Activated T-helper 1 cell treated with anti-CD3 and anti-CD28 coated beads, Interleukin-12 subunit alpha, Interleukin-12 subunit beta, Interleukin-2, Interleukin-4 antibody, amounts not matched to agents 30 ng/mL and 10 ng/mL and 1 ng/mL, durations not matched to agents 14 hours and 24 hours and 36 hours (primary cell): ENCODE measurements at places on chromosomes 16 and 17.

DNA sequence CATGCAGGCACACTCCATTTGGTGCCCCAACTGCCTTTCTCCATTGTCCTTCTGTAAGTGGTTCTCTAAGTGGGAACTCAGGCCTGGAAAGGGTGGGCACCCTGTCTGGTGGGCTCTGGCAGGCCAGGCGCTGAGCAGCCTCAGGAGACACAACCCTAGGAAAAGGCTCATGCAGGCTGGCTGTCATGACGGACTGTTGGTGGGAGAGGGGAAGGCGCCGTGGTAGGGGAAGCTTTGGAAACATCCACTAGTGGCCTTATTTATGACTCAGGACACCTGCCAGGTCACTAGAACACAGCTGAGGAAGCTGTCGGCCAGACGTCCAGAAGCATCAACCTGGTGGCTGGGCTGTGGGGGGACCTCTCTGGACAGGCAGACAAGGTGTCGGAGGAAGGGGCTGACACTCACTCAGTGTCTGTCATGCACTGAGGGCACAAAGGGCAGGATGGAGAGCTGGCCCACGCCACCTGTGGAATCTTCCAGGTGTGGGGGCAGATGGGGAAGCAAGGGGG is 216.0 kb downstream of the SEC14L1 start:
- DNase-seq = no peak

DNA sequence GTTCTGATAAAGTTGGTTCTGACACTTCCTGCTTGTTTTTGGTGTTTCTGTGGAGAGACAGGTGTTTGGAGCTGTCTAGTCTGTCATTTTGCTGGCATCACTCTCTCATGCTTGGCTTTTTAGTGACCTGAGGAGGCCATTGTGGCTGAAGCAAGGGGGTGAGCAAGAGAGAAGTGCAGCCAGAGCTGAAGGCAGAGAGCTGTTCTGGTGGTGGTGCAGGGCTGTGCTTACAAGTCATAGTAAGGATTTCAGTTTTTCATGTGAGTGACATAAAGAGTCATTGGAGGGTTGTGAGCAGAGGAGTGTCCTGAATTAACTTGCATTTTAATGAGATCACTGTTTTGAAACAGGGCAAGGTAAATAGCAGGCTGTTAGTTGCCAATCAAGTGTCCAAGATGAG is 97.5 kb downstream of the CHD9 start:
- DNase-seq = no peak

DNA sequence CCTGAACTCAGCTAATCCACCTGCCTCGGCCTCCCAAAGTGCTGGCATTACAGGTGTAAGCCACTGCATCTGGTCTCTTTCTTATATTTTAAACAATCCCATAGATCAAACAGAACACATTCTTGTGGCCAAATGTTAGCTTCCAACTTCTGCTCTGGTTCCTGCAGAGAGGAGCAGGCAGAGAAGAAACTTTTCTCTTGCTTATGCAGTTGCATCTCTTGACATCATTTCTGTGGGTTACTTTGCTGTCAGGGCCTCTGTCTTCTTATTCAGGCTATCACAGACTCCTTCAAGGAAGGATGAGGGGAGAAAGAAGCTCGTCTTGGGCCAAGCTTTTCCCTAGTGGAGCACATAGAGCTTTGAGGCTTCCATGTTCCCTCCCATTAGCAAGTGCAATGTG is 7.8 kb downstream of the HSD17B2 start:
- DNase-seq = no peak

DNA sequence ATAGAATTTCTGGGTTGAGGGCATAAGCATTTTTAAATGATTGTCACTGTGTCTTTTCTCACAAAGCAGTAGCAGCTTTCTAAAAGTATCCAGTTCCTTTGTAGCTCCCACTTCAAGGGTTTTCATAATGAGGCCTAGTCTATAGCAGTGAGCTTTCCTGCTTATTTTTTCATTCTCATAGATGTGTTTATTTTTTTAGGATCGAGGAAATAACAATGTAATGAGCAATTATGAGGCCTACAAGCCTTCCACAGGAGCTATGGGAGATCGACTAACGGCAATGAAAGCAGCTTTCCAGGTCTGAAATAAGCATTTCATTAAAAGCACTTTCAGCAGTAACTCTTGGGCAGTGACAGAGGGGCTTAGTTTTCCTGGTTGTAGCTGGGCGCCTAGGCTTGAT is 10.6 kb upstream of the PSMC5 start:
- no peak for DNase-seq

DNA sequence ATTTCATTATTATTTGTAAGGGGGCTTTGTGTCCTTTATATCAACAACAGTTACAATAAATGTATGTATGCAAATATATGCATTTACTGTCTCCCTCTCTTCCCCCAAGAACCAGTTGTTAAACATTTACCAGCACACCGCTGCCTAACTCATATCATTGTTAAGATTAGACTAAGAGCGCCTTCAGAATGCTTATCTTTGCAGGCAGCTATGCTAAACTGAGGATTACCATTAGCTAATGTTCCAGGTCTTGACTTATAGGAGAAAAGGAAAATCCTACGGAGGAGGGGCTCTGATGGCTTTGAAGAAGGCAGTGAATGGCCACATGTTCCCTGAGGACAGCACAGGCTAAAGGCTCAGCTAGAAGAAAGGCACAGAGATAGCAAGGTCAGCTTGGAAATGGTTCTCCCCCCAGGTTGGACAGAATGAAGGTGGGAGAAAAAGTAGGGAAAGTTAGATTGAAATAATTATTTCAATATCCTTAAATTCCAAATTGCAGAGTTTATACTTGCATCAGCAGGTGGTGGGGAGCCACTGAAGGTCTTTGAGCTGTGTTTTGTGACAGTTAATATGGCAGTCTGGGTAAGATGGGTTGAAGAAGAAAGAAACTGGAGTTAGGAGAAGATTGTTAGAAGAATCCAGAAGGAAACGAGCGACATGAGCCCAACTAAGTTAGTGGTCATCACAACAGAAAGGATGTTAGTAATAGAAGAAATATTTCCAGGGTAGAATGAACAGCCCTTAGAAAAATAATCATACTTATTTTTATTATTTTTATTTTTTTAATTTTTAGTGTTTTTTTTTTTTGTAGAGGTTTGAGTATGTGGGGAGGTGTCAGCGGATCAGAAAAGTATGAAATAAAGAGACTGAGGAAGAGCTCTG is 87.0 kb upstream of the MAF start:
- no peak for DNase-seq

- DNase-seq = no peak
These were observed 9.8 kb upstream of the NAT9 start for GRCh38 chr17:74785981-74786360.

DNA sequence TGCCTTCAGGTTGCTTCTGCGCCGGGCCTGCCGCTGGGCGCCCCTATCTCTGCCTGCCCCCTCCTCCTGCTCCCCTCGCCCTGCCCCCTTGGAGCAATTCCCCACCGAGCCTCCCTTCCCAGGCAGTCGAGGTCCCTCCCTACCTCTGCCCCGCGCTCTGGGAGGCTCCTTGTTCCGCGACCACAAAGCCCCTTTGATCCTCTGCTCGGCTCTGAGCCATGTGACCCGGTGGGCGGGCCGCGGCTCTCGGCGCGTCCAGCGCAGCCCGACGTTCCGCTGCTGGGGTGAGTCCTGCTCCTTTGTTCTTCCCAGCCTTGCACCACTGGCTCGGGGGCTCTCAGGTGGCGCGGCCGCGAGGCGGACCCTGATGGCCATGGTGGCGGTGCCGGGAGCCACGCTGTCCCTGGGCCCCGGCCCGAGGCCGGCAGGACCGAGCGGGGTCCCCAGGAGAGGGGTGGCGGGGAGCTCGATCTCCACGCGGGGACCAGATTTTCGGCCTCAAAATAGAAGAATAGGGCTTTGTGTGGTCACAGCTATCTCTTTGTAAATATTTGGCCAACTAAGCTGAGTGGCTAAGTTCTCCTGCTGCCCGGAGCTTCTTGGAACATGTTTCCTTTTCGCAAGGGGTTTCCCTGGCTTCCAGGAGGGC is 310.6 kb downstream of the SEC14L1 start:
- peak; percentile 68 for DNase-seq

- no peak for DNase-seq
These were observed 178.2 kb downstream of the TMEM132E start for GRCh38 chr17:34757611-34758010.

DNA sequence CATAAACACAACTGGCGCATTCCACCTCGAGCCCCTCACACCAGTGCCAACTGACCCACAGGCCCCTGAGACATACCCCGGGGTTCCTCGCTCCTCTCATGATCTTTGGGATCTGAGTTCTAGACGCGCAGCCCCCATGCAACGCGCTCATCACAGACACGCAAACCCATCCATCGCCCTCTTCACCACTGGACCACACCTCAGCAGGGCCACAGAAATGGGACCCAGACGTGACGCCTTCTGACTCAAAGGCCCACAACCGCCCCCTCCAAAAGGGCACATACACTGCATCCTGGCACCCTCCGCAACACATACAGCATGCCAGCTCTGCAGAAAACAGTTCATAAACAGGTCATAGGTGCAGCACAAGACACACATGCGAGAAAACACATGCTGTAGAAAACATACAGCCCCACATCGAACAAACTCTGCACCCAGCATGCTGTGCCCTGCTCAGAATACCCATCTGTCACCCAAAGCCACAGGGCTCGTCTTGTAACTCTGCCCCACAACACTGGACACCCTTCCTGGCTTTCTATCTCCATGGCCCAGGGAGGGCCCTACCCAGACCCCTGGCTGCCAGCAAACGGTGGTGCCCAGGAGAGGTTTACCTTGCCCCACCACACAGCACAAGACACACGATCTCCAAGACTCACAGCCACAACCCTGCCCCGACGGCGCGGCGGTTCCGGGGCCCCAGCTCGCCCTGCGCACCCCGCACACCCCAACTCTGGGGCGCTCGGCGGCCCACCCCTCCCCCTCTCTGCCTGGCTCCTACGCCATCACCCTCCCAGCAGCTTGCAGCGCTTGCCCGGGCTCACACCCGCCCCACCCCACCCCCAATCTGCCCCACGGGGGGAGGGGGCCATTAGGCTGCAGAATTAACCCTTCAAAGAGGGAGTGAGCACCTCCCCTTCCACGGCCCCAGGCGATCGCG is 887 bp downstream of the ZBTB4 start:
- peak; percentile 39 for DNase-seq

DNA sequence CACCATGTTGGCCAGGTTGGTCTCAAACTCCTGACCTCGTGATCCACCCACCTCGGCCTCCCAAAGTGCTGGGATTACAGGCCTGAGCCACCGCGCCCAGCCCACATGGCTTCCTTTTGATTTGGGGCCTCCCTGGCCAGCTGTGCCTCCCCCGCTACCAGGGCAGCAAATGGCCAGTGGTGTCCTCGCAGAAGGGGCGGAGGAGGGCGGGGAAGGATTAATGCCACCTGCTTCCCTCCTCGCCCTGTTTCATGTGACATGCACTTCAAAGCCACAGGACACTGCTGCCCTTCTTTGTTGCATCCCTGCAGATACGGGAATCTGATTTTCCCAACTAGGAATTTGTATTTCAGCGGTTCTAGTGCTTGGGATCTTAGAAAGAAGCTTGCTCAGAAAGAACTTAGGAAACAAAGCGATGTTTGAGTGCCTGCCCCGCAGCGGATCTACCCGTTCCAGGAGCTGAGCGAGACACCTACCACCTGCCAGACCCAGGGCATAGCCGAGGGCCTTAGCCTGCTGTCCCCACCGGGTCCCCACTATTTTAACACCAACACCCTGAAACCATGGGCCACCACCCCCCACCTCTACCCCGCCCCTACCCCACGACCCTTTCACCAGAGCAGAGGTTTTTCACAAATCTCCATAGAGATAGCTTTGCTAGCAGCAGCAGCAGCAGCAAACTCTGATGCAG is 37.7 kb upstream of the CCDC182 start:
- DNase-seq = no peak

DNA sequence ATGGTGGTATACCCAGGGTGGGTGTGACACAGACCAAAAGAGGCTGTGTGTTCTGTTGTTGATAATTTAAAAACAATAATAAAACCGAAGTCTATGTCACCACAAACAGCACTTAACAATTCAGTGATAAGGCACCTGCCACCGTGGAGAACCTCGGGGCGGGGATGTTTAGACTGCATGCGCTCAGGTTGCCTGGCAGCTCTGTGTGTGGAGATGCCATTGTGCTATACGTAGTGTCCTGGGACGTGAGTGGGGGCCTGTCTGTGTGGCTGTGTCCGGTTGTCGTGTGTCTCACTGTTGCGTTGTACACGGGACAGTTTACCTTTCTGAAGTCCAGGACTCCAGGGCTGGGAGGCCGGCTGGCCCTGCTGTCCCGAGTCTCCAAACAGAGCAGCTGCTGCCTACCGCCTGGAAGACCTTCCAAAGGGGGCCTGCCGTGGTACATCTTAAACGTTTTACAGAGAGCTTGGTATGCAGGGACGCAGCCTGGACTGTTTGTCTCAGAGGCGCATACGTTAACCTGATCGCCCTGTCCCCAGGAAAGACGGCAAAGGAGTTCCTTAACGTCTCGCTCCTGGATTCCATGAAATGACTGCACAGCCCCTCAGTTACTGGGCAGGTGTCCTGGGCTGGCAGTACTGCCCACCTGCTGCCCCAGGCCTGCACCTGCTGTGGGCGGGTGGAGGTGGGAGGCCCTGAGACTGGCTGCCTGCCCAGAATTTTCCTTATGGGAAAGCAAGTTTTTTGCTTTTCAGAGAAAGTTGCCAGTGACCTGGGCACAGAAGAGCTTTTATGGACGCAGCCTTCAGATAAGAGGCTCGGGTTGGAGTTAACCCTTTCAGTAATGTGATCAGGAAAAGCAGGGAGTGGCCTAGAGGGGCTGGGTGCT is 19.0 kb downstream of the SPIRE2 start:
- no peak for DNase-seq

DNA sequence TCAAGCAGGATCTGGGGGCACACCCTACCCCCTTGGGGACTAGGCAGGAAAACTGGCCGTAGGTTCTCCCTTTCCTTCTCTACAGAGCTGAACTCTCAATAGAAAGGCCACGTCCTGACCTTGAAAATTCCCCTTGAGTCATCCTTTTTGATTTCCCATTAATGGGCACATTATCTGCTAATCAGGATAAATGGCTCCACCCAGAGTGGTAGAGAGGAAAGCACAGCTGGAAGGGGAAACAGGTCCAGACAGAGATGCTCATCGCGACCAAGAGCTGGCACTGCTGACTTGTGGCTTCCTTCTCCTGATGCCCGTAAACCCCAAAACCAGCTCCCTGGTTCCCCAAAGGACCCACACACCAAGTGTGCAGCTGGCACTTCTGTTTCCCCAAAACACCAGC is 206.5 kb upstream of the CDH5 start:
- DNase-seq = no peak

GRCh38 chr17:41695954-41696757 is 7.5 kb downstream of the EIF1 start:
- DNase-seq = peak; percentile 57
